Right hindlimb (tissue), 1 donor: ENCODE measurements at places on chromosomes 1 and 21.

DNA sequence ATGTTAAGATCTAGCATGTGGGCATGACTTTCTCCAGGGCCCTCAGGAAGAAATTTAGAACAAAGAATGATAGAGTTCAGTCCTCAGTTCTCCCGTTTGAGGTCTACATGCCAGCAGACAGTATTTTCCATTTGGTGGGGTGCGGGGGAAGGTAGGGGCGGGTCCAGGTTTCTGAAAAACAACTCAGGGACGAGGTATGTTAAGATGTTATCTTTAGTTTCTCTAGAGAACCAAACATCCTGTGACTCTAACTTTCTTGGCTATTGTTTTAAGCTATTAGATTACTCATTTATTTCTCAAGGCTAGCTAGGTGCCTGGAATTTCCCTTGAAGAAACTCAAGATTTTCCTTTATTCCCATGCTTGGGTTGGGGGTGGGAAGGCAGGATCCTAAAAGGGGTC is 42.3 kb upstream of the SYT14 start:
- DNase-seq: no peak

GRCh38 chr1:82788660-82789059 is 987.9 kb downstream of the ADGRL2 start:
- DNase-seq: no peak

DNA sequence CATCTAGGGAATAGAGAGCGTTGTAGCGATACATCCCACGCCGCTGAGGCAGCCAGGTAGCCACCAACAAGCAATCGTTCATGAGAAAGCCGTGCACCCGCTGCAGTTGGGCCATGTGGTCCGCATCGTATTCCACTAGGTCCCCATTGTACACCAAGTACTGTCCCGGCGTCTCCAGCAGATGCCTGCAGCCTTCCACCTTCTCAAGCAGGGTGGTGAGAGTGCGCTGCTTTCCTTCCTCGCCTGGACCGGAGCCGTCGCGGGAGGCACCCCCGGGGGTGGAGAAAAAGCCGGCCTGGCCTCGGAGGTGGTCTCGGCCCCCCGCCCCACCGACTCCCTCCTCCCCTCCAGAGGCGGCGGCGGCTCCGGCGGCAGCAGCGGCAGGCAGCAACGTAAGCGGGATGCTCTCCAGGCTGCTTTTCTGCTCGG is 595 bp downstream of the EXOC8 start:
- no peak for DNase-seq

DNA sequence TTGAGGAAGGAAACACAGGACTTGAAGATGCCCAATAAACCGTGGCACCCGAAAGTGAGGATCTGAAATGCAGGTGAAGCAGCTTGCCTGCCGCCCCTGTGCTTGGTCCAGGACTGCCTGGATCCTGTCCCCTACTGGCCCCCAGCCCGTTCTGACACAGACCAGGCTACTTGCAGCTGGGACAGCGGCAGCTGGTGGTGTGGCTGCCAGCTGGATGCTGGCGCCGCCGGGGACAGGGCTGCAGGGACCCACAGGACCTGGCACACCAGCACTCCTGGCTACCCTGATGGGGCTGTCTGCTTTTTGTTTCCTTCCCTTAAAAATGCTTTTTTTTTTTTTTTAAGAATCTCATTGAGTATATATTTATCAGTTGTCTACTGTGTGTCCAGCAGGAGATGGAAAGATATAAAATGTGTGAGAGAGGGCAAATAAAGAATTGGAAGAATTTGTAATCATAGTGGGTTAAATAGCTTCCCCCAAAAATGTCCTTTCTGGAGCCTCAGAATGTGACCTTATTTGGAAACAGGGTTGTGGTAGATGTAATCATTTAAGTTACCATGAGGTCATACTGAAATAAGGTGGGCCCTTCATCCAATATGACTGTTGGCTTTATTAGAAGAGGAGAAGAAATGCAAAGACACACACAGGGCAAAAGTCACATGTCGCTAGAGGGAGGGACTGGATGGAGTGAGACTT is 165.6 kb downstream of the DSCAM start:
- peak; percentile 57 for DNase-seq

DNA sequence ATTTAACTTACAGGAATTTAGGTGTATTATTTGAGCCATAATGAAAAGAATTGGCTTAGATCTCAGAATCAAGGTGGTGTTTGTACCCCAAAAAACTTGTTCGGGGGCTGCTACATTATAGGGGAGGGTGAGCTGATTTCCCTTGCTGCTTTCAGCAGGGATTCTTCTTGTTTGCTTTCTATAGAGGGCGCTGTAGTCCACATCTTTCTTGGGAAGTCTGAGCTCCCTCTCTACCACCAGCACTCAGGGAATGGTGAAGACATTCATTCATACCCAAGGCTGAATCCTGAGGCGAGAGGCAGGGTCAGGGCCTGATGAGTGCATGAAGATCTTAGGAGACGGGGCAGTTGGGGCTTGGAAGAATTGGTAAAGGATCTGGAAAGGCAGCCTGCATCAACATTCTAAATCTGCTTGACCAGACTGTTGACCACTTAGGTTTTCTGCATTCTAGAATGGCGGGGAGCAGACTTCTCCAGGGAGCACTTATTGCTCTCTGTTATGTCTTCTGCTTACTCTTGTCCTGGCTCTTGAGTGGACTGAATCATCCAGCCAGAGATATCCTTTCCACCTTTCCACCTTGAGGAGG is 18.9 kb downstream of the SPATA46 start:
- no peak for DNase-seq

GRCh38 chr21:16811011-16811410 is 701.8 kb upstream of the CXADR start:
- DNase-seq: no peak

DNA sequence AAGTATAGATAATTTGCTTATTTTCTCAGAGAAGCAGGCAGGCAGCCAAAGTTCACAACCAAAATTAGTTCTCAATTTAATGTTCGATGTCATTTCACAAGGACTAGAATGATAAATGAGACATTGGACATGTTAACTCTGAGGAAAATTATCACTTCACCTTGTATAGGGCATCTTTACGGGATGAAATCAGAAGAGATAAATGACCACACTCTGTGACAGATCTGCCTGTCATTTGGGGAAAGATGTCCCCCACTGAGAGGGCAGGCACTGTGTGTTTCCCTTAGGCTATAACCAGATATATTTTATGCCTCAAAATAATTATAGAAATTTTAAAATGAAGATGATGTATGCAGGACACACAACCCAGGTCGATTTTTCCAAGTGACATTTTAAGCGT is 642.9 kb downstream of the BRINP3 start:
- DNase-seq: no peak

GRCh38 chr1:119209596-119210295 is 69.3 kb upstream of the WARS2 start:
- DNase-seq: no peak

DNA sequence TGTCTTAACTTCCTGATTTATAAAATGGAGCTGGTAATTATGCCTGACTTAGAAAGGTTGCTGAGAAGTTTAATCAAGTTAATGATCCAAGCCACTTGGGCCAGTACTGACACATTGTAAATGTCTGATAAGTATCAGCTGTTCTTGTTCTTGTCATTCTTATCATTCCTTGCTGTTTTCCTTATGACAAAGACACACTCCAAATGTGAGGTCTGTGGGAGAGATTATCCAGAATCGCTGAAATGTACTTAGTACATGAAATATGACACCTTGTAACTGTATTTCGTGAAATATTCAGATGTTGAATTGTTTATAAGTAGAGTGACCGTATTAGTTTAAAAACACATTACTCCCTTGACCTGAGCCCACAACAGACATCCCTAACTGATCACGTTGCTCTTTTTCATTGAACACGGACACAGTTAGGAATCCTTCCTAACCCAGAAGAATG is 6.1 kb downstream of the AADACL4 start:
- no peak for DNase-seq

DNA sequence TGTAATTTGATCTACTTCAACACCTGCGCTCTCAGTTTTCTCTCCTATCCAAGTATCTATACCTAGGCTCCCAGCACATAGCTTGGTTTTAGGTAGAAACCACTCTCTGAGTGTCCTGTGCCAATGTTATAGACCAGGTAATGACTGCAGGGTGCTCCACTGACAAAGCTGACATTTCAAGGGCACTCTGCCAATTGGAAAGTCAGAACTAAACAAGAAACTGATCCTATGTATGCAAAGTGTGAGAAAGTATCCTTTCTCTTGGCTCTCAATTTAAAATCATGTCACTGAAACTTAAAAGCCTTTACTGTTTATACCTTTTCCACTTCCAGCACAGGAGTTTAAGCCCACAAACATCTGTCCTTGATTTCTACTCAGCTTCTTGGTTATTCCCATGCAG is 45.0 kb upstream of the AIM2 start:
- no peak for DNase-seq

DNA sequence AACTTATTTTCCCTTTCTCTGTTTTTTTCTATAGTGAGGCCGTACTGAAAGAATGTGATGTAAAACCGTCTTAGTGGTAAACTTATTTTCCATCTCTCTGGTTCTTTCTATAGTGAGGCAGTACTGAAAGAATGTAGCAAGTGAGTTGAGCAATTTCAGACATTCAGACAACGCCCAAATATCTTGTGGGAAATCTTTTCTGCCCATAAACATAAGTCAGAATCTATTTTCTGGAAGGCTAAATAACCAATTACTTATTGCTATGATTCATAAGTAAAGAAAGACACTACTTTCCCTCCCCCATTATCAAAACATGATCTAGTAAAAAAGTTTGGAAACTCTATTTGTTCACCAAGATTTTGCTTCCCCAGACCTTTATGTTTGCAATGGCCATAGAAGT is 18.8 kb upstream of the SCCPDH start:
- DNase-seq: no peak

DNA sequence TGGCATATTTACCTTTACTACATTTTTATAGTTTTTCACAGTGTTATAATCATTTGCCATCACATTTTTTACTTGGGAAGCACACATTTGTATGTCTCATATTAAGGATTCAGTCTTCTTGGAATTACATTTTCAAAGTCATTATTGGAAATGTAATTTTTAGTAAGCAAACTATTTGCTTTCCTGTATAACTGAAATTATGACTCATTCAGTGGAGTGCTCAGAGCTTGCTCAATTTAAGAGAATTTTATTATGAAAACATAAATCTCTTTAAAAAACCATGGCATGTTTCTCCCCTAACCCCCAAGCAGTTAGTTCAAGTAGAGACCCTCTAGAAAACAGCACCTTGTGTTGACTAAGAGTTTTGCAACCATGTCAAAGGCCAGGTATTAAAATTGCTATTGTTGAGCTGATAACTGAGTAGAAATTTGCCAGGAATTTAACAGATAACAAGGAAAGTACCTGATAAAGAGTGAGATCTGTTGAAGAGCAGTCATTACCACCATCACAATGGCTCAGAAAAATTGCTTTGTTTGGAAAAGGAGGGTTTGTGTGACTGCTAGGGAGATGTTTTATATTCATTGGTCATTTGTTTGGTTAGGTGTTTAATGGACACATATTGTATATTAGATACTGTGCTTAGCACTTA is 105.9 kb downstream of the KCNK2 start:
- DNase-seq: no peak

DNA sequence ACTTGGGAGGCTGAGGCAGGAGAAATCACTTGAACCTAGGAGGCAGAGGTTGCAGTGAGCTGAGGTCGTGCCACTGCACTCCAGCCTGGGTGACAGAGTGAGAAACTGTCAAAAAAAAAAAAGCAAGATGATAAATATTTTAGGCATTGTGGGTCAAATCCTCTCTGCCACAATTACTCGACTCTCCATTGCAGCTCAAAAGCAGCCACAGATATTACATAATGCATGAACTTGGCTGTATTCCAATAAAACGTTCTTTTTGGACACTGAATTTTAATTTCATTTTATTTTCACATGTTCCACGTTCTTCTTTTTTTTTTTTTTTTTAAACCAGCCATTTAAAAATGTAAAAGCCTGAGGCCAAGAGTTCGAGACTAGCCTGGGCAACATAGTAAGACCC is 69.4 kb downstream of the TCP10L start:
- DNase-seq: no peak

- DNase-seq: no peak
These were observed 8.2 kb downstream of the GTF2B start for GRCh38 chr1:88883156-88883555.

DNA sequence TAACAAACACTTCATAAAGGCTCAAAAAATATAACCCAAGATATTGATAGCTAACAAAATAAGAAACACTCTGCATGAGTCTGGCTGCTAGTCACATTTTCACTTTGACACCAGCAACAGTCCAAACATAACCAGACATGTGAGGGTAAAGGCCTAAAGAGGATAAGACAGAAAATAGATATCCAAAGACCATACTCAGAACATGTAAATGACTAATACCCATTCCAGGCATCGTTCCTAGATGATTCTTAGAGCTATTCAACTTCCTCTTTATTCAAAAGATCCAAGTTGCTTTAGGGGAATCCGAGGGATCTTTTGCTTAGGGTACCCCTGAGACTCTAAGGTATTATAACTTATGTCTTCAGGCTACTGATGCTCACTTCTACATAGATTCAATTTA is 5.1 kb downstream of the COL24A1 start:
- no peak for DNase-seq

- DNase-seq: no peak
These were observed 208.7 kb downstream of the SIPA1L2 start for GRCh38 chr1:232421143-232421796.

- DNase-seq: no peak
These were observed 113.0 kb downstream of the TSEN15 start for GRCh38 chr1:184164536-184164935.

- DNase-seq: peak; percentile 84
These were observed 4.5 kb downstream of the DLGAP3 start for GRCh38 chr1:34924759-34925555.

DNA sequence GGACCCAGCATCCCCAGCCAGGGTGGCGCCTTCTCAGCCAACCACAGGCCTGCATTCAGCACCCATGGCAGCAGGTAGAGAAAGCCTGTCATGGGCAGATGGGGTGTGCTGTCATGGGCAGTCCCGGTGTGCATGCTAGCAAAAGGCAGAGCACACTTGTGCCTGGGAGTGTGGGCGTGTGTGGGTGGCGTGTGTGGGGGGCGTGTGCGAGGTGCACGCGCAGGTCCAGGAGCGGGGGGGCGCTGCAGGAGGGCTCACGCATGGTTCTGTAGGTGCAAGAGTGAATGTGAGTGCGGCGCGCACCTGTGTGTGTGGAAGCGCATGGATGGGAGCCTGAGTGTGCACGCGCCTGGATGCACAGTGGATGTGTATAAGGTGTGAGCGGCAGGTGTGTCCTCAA is 137.2 kb downstream of the CASZ1 start:
- no peak for DNase-seq

GRCh38 chr1:41394959-41395956 is 34.0 kb downstream of the FOXO6 start:
- DNase-seq: peak; percentile 62

DNA sequence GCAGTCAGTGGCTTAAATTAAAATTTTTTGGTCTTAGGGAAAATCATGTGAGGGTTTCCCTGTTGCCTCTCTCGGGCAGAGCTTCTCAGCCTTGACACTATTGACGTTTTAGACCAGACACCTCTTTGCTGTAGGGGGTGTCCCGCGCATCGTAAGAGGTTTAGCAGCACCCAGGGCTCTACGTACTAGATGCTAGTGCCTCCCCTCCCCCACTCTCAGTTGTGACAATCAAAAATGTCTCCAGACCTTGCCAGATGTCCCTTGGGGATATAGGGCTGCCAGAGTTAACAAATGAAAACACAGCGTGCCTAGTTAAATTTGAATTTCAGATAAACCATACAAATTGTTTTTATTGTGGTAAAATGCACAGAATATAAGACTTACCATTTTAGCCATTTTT is 293.3 kb downstream of the DISC1 start:
- DNase-seq: no peak
